ENCODE measurements at places on chromosomes 13 and 19. TPM values are rescaled to one million over a fixed set of nuclear protein-coding genes. Genes with fewer than 3 reads are reported as not detected.

The CEACAM1 gene
- total RNA-seq = 1.5 TPM

The ELSPBP1 gene
- total RNA-seq = not detected

The C13orf46 gene
- 1.3 TPM for total RNA-seq

The PRODH2 gene
- not detected for total RNA-seq

The MAST3 gene
- 3.2 TPM for total RNA-seq

The TEX26 gene
- not detected for total RNA-seq

The NXNL1 gene
- not detected for total RNA-seq

The CYP2B6 gene
- not detected for total RNA-seq

The ZNF442 gene
- 2.4 TPM for total RNA-seq

The KLK8 gene
- total RNA-seq = 0.16 TPM

The ZNF625 gene
- 9.4 TPM for total RNA-seq

The C1QTNF9B gene
- not detected for total RNA-seq

The KLF1 gene
- total RNA-seq = not detected

The ZNF235 gene
- 7.5 TPM for total RNA-seq

The HAUS5 gene
- total RNA-seq = 4.1 TPM

The NDFIP2 gene
- total RNA-seq = 44.0 TPM

The RFPL4A gene
- not detected for total RNA-seq

The TRMT1 gene
- 28.2 TPM for total RNA-seq
